ENCODE measurements at places on chromosomes 6 and 20.

DNA sequence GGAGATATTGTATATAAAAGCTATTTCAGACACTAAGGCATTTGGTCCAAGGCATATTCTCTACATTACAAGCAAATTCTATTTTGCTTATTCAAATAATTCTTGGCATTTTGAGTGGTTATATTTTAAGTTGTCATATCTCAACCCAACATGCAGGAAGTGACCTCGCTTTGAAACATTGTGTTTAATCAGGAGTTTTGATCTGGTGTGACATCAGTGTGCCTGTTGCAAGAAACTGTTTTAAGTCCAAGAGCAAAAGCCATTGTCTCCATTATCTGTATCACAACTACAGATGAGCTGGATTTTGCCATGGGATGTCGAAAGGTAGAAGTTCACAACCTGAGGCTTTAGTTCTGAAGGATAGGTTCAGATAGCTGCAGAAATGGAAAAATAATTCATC lies 509.9 kb upstream of the ID4 start:
- no peak for DNase-seq

DNA sequence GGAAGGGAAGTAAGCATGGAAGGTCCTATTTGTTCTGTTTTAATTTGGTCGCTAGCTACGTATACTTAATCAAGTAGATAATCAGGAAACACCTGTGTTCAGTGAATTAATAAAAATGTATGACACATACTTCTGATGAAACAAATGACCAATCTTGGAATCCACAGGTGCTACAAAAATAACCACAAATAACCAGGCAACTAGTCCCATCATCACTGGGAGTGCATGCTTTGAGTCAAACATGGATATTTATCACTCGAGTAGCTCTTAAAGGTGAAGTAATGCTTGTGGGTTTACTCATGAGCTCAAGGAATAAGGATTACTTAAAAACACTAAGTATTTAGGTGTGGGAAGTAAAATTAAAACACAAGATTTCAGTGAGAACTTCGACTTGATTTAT lies 285.6 kb upstream of the ID4 start:
- no peak for DNase-seq

DNA sequence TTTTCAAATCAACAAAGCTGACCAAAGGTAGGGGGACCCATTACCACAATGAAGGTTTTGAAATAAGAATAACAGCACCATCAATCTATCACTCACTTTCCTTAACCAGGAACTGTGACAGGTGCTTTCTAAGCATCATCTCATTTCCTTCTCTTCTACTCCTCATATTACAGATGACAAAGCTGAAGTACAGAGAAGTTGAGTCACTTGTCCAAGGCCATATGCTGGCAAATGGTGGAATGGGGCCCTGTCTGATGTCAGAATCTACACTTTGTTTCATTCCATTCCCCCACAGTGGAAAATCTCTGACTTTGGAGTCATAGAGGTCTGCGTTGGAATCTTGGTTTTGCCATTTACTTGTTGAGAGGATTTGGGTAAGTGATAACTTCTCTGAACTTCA lies 222.5 kb upstream of the LRFN2 start:
- DNase-seq: no peak

GRCh38 chr6:88377976-88378568 lies 211.9 kb upstream of the CNR1 start:
- DNase-seq: no peak

DNA sequence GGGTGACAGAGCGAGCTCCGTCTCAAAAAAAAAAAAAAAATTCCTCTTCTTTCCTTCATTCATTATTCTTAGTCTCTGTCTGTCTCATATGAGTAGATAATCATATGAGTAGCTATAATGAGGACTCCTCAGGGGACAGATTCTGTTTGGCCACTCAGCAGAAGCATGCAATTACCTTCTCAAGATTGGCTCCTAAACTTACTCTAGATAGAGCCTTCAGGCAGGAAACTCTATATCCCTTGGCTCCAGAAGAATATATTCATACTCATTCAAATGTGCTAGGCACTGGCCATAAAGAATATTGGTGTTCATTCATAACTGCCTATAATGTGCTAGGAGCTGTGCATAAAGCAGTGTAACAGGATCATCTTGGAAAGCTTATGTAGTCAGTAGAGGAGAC lies 2.2 kb upstream of the ACAT2 start:
- DNase-seq: no peak

- no peak for DNase-seq
Measured at GRCh38 chr6:41442800-41443501, 103.2 kb upstream of the FOXP4 start.

GRCh38 chr6:31641370-31641769 lies 11.1 kb downstream of the BAG6 start:
- DNase-seq: no peak

DNA sequence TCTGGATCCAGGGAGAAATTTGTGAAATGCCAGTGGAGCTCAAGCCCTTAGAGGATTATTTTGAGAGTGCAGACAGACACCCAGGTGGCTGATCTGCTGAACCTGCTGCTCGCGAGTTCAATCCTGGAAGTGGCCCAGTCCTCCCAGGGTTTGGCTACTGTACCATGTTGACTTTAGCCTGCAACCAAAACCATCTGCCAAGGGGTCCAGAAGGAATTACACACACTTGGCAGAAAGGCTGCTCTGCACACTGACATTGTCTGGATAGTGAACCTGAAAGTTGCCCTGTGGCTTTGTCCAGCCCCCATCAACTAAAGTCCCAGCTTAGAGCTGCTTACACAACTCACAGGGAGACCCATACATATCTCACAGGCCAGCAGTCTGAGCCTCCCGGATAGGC lies 21.6 kb upstream of the PI3 start:
- no peak for DNase-seq

GRCh38 chr6:87498048-87498447 lies 25.3 kb downstream of the SLC35A1 start:
- DNase-seq: no peak

GRCh38 chr20:58760856-58761255 lies 68.3 kb downstream of the NPEPL1 start:
- no peak for DNase-seq

DNA sequence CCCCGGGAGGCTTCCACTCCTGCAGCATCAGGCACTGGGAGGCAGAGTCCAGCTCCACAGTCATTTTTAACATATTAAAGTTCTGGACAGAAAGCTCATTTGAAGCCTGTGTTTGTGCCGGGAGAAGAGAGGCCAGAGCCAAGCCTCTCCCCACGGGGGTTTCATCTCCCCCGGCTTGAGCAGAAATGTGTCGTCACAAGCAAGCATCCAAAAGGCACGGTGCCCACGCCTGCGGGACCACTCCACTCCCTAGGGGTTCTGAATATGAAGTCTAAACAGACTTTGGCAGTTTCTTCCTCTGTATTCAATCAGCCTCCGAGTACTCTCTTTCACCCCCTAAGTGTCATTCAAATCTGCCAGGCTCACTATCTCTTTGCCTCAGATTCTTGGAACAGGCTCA lies 75.3 kb downstream of the STK35 start:
- DNase-seq: no peak

- no peak for DNase-seq
Measured at GRCh38 chr6:160160450-160160849, 38.8 kb downstream of the SLC22A1 start.

DNA sequence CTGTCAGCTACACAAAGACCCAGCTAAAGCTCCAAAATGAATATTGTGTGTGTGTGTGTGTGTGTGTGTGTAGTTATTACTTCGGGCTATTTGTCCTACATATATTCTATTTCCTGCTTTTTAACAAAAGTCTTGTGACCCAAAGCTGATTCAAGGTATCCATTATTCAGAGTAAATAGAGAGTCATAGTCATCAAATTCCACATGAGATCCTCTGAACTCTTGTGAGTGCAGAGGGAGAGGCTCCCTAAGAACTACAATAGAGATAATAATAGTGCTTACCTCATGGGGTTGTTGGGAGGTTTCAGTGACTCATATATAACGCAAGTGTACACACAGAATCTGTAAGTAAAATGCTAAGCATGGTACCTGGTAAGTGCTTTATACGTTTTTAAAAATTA lies 95.6 kb upstream of the SHLD1 start:
- peak; percentile 33 for DNase-seq

- DNase-seq: no peak
Measured at GRCh38 chr20:19737025-19737424, 21.0 kb upstream of the RIN2 start.

DNA sequence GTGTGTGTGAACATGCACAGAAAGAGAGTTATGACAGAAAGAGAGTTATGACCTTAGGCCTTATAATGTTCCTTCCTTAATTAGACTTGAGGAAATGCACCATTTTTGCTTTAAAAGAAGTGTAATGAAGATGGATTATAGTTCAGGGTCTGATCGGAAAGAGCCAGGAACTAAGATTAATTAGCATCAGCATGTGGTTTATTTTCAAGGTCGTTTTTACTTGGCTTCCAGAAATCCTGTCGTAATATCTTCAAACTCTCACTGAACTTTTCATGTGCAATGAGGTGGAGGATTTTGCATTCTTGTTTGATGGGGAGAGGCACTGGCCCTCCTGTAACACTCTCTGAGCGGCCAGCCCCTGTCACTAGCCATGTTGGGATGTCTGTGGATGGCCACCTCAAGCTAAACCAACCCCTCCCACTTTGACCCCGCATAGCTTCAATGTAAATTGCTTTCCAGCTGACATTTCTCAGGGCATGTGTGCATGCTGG lies 116.8 kb downstream of the CDC5L start:
- no peak for DNase-seq

DNA sequence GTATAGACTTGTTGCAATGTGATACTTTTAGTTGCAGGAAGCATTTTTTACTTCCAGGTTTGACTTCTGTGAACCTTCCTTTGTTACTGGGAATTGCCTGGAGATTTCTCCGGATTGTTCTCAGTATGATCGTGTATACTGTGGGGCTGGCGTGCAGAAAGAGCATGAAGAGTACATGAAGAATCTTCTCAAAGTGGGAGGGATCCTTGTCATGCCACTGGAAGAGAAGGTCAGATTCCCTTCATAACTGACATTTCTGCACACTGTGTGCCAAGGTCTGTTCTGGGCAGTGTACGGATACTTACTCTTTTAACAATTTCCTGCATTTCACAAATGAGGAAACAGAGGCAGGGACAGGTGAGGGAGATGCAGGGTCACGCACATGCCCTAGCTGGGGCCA lies 9.7 kb downstream of the PCMTD2 start:
- DNase-seq: no peak

- no peak for DNase-seq
Measured at GRCh38 chr6:42354702-42355101, 97.0 kb downstream of the TRERF1 start.

DNA sequence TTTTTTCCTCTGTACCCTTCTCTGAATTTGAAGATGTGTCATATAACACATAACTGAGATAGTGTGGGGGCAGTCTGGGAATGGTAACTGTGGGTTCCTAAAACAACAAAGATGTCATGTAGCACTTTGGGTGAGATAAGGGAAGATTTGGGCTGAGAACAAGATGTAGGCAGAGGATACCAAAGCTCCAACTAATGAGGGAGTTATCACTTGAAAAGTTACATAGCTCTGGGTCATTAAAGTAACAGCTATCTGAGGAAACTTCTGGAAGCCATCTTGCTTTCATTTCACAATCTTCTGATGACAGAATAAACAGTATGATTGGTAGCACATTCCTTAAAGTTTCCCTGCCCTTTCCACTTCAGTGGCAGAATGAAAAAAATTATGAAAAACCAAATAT lies 255.4 kb downstream of the TBX18 start:
- DNase-seq: no peak

DNA sequence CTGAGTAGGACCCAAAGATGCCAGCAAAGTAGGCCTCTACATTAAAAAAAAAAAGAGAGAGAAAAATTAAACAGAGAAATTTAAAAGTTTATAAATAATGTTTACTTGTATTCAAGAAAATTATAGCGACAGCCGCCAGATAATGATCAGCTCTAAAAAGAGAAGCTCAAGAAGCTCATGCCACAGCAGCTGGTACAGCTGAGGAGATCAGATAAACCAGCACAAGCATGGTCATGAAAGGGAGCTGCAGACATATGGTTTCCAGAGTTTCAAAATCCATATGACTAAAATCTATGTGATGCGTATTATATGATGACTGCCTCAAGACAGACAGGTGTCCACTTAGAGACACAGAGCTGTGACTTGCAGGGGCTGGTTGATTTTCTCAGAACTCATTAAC lies 13.6 kb upstream of the HLA-C start:
- DNase-seq: no peak

- DNase-seq: no peak
Measured at GRCh38 chr6:33950891-33951889, 147.4 kb upstream of the MLN start.

- DNase-seq: no peak
Measured at GRCh38 chr6:108608453-108609275, 47.9 kb downstream of the FOXO3 start.

DNA sequence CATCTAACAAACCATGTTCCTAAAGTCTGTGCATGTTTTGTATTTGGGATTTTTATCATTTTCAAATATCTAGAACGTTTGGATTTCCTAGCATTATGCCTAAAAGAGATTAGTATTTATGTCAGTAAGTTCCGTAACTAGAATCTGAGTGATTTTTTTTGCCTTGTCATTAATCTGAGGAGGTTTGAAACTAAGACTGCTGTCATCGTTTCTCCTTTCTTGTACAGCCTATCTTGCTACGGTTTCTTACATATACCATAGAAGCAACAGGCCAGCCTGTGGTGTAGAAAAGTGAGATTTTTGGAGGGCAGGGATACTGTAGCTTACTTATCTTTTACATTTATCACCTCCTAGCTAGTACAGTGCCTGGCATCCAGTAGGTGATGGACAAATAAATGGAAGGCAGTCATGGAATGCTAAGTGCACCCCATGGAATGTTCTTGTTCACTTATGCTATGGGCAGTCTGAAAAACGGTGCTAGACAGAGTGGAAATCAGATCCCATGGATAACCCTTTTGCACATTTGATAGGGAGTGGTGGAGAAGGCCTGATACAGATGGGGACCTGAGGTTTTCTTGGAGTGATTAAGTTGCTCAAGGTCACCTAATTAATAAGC lies 93.9 kb downstream of the ARID1B start:
- no peak for DNase-seq

DNA sequence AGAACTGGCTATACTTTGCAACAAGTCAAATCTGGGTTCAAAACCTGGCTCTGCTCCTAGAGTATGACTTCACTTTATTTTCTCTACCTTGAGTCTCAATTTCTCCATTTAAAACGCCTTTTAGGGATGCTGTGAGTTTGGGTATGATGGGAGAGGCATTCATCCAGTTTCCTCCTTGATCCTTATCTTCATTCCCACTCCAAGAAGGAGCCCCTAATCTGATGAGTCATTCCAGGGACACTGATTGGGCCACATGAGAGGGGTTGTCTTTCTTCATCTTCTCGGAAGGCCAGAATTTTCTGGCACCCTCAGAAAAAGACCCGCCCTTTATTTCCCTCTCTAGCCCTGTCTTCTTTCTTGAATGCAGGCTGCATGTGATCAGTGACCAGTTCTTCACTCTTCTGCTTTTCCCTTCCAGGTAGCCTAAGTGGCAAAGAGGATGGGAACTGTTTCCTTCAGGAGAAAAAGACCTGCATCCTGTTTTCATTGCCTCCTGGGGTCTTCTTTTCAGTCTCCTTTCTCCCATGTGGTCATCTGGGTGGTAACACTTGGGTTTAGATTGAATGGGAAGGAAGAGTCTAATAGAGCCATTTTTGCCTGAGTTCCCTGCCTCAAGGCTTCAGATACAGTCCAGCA lies 32.1 kb upstream of the PNRC1 start:
- DNase-seq: no peak

- no peak for DNase-seq
Measured at GRCh38 chr6:156654919-156655918, 122.0 kb upstream of the ARID1B start.
